ENCODE measurements at places on chromosomes 16 and 17. TPM values are rescaled to one million over a fixed set of nuclear protein-coding genes. Genes with fewer than 3 reads are reported as not detected.

The IGFBP4 gene
- 164 TPM for total RNA-seq

The TBC1D3E gene
- total RNA-seq = not detected

The NDRG4 gene
- 607 TPM for total RNA-seq

The IGSF6 gene
- 2.3 TPM for total RNA-seq

The NT5M gene
- 7.5 TPM for total RNA-seq

The TNFSF12 gene
- total RNA-seq = 33.9 TPM

The NPTX1 gene
- total RNA-seq = 0.62 TPM

The TBC1D3I gene
- total RNA-seq = 0.38 TPM

The PSMD3 gene
- total RNA-seq = 85.2 TPM

The KRT15 gene
- total RNA-seq = not detected

The COPZ2 gene
- total RNA-seq = 78.6 TPM

Measured in cardiac septum (tissue), 1 donor.